Keratinocyte (primary cell): ENCODE measurements at places on chromosomes 1 and 21.
A peak's percentile ranks its signal among the peaks of the same experiment; 100 is the strongest.

- DNase-seq, result peak; percentile 56
These were observed 262.1 kb upstream of the SGIP1 start for GRCh38 chr1:66271904-66272254.

GRCh38 chr1:17671314-17671705, 83.8 kb upstream of the ACTL8 start:
- DNase-seq, result no peak

- DNase-seq, result no peak
These were observed 675.5 kb upstream of the CXADR start for GRCh38 chr21:16837321-16837720.

DNA sequence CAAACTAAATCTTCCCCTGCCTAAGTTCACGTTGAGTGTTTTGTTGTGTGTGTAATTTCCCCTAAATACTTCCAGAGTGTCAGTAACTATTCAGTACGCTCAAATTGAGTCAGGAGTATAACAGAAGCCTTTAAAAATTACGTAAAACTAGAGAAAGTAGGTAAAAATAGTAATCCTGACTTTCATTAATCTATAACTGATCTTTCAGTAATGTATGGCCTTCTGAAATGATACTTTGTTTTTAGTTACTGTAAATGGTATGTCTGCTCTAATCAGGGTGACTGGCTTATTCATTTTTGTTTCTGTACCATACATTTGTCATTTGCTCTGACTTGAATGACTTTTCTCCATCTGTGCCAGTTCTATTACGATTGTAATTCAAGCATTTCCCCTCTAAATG, 29.4 kb downstream of the MIER1 start:
- DNase-seq, result no peak

DNA sequence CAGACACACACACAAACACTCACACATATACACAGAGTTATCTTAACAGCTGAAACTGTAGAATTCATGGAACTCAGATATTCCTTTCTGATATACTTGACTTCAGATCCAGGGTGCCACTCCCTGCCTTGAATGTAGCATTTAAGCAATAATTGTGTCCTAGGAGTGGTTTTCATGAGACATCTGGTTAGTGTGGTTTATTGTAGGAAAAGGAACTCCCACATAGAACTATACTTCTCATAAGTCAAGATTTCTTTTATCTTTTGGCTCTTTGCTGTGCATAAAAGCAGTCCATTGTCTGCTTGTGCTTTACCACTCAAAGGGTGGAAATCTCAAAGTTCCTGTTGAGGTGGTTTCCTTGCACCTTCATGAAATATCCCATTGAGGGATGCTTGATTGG, 272.6 kb upstream of the SGIP1 start:
- DNase-seq, result no peak

DNA sequence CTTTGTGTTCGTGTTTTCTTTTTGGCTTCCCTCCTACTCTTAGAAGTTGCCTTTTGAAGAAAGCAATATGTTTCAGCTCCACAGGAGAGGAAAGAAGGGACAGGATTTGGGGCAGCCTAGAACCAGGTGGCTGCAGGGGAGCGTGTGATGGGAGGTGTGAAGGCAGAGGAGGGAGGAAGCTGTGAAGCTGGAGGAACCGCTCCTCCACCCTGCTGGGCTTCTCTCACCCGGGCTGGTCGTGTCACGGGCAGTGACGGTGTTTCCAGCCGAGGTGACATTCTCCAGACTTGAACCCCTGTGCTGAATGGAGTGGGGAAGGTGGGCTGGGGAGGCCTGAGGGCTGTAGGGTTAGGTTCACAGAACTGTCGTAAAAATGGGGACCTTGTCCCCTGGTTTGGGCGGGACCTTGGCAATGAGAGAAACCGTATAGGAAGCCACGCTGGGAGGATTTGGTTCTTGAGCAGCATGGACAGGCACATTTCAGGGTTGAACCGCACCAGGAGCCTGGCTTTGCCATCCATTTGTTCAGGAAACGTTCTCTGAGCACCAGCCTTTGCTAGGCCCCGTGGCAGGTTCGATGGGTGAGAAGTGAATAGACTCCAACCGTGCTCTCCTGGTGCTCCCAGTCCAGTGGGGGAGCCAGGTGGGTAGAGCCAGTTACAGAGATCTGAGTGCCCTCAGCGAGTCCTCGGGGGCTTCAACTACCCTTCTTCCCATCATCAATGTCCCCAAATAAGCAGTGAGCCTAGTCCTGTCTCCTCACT, 103.0 kb downstream of the PRDM2 start:
- DNase-seq, result no peak

GRCh38 chr1:232766241-232766890, 38.9 kb upstream of the MAP10 start:
- no peak for DNase-seq

DNA sequence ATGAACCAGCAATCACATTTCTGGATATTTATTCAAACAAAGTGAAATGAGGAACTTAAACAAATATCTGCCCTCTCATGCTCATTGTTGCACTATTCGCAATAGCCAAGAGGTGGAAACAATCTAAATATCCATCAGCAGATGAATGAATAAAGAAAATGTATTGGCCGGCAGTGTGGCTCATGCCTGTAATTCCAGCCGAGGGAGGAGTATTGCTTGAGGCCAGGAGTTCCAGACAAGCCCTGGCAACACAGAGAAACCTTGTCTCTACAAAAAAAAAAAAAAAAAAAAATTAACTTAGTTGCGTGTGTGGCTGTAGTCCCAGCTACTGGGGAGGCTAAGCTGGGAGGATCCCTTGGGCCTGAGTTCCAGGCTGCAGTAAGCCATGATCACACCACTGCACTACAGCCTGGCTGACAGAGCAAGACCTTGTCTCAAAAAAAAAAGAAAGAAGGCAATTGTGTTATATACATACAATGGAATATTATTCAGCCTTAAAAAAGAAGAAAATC, 191.4 kb downstream of the AKT3 start:
- DNase-seq, result peak; percentile 26

GRCh38 chr1:37010011-37010410, 24.3 kb downstream of the GRIK3 start:
- DNase-seq, result no peak

DNA sequence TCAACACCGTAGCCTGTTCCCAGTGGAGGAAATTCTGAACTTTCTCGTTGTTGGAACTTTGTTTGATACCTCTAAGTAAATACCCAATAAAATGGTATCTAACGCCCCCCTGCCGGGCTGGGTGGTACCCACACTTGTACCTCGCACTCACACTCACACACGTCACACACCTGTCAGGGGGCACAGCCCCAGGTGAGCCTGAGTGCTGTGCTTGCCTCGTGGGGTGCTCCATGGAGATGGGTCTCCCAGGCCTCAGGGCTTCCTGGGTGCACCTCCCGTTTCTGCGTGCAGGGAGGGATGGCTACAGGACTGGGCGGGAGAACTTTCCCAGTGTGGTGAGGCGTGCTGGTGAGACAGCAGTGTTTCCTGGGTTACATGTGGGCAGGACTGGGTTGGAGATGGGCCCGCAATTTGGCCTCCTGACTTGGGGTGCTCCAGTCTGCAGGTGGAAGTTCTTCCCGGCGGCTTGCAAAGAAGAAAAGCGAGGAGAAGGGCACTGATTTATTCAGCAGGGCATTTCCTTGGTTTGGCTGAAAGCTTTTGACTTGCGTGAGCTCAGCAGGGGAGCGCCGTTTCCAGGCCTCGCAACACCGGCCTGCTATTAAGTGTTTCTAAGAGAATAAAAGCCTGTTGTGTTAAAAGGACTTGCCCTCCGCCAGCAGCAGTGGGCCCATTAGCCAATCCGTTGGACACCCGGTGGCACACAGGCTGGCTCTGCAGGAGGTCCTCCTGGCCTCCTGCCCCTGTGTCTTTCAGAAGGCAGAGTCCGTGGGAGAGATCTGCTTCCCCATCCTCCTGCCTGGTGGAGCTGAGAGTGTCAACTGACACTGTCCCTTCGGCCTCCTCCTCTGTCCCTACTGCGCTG, 79.7 kb downstream of the KIF26B start:
- DNase-seq, result no peak

DNA sequence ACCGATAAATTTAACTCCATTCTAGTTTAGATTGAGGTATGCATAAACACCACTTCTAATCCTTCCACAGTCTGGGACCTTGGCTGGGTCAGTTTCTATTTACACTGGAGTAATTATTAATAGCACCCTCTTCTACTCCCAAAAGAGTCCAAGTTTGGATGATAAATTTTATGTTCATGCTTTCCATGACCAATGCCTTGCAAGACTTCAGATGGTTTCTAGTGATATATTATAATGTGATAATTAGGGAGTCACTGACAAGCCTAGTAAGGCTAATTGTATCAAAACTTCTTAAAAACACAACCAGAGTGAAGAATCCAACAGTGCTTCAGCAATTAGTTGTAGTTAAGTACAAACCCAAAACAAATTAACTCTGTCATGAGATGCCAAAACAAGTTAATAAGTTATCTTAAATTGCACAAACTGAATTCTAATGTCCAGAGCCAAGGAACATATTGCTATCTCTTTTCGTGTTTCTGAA, 489.6 kb downstream of the TTLL7 start:
- DNase-seq, result no peak

GRCh38 chr1:239563681-239564080, 177.3 kb downstream of the CHRM3 start:
- DNase-seq, result no peak

DNA sequence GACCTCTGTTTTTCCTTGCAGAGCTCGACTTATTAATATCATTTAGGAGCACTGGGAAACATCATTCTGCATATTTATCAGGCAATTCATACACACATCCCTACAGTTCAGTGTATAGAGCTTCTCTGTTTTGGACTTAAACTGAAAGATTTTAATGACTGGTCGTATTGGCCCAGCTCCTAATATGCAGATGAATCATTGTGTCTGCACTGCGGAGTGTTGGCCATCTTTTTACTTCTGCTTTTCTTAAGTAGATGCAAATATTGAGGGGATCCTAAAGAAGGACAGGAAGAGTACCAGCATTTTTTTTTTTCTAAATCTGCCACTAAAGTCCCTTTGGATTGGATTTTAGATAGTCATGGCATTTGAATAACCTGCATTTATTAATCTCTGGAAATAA, 154.8 kb downstream of the BACH1 start:
- DNase-seq, result no peak

- no peak for DNase-seq
These were observed 23.8 kb downstream of the SPSB1 start for GRCh38 chr1:9316512-9316911.

- no peak for DNase-seq
These were observed 19.6 kb downstream of the EDN2 start for GRCh38 chr1:41464885-41465284.

DNA sequence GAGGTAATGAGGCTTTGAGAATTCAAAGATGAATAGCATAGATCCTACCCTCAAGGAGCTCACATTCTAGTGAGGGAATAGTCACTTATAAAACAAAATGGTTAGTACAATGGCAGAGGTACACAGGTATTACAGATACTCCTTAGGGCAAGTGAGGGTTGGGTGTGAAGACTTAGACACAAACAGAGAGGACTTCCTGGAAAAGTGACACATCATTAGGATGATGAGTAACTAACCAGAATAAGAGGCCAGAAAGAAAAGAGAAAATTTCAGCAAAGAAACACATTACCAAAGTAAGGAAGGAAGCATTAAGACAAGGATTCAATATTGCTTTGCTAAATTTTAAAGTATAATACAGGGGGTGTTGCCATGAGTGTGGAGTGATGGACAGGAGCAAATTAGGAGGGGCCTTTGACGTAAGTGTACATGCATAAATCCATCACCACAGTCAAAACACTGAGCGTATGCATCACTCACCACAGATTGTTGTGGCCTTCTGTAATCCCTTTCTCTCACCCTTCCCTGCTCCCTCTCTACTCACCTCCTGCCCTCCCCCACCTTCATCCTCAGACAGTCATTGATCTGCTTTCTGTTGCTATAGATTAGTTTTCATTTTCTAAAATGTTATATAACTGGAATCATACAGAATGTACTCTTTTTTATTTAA, 7.9 kb downstream of the CD53 start:
- no peak for DNase-seq

GRCh38 chr21:43764576-43765495, 11.3 kb downstream of the CSTB start:
- DNase-seq, result no peak

GRCh38 chr1:210527091-210527490, 198.4 kb downstream of the HHAT start:
- no peak for DNase-seq

GRCh38 chr1:245716561-245716960, 561.8 kb downstream of the KIF26B start:
- DNase-seq, result no peak

- DNase-seq, result no peak
These were observed 99.0 kb downstream of the ZZZ3 start for GRCh38 chr1:77583483-77583882.

DNA sequence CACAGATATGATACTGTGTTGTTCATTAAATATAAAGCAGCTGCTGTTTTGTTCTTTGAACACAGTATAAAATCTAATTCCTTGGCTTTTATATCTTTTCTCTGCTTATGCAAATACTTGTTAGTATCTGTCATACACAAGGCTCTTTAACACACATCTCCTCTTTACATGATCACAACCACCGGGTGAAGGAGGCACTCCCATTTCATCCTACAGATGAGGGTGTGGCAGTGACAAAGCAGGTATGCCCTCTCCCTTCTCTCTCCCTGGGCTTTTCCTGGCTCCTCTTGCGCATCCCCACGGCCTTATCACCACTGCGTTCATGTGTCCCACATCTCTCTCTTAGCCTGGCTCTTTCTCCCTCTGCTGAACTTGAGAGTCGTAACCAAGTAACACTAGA, 38.2 kb downstream of the JUN start:
- no peak for DNase-seq

- no peak for DNase-seq
These were observed 24.6 kb downstream of the PMVK start for GRCh38 chr1:154911691-154912550.

- DNase-seq, result no peak
These were observed 40.0 kb downstream of the ACOT7 start for GRCh38 chr1:6353619-6353954.

GRCh38 chr1:156475568-156476500, 24.7 kb downstream of the MEF2D start:
- DNase-seq, result no peak

GRCh38 chr1:96116731-96117130, 604.9 kb upstream of the PTBP2 start:
- no peak for DNase-seq

GRCh38 chr1:203450479-203451149, 25.0 kb upstream of the PRELP start:
- no peak for DNase-seq

- DNase-seq, result no peak
These were observed 22.6 kb upstream of the ADARB1 start for GRCh38 chr21:45051580-45052434.

DNA sequence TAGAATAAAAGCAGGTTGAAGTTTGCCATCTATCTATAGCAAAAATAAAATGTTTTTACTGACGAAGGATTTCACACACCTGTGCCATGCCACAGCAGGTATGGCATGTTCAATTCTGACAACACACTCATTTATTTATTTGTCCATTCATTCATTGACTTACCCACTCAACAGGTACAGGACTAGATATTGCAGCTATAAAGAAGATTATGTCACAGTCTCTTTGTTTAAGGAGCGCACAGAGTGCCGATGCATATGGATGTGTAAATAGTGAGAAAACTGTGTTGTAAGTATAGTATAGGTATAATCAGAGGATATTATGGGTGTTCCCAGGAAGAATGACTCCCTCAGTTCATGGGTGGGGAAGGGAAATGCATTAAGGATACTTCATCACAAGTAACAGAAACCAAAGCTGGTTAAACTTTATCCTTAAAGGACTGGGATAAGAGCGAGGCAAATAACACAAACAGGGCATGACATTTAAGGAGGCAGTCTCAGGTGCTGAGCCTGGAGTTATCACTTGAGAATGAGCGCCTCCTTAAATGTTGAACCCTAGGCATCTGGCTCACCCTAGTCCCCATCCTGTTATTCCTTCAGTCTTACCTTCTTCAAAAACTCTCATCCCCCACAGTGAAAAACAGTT, 7.9 kb upstream of the ZRANB2 start:
- no peak for DNase-seq
